ENCODE measurements at places on chromosomes 1 and 21. TPM values are rescaled to one million over a fixed set of nuclear protein-coding genes. Genes with fewer than 3 reads are reported as not detected.
A peak's percentile ranks its signal among the peaks of the same experiment; 100 is the strongest.

GRCh38 chr1:58815069-58815685 is 31.3 kb upstream of the JUN start:
- H3K4me1 ChIP-seq = peaks cover 41% of the 10 kb centered on the region
- no peaks in the 10 kb centered on the region for H3K36me3 ChIP-seq
- H3K4me3 ChIP-seq = peak overlapping the region; percentile 81
- no peaks in the 10 kb centered on the region for H3K27me3 ChIP-seq
- peak; percentile 80 for DNase-seq
- peak overlapping the region; percentile 85 for H3K27ac ChIP-seq

DNA sequence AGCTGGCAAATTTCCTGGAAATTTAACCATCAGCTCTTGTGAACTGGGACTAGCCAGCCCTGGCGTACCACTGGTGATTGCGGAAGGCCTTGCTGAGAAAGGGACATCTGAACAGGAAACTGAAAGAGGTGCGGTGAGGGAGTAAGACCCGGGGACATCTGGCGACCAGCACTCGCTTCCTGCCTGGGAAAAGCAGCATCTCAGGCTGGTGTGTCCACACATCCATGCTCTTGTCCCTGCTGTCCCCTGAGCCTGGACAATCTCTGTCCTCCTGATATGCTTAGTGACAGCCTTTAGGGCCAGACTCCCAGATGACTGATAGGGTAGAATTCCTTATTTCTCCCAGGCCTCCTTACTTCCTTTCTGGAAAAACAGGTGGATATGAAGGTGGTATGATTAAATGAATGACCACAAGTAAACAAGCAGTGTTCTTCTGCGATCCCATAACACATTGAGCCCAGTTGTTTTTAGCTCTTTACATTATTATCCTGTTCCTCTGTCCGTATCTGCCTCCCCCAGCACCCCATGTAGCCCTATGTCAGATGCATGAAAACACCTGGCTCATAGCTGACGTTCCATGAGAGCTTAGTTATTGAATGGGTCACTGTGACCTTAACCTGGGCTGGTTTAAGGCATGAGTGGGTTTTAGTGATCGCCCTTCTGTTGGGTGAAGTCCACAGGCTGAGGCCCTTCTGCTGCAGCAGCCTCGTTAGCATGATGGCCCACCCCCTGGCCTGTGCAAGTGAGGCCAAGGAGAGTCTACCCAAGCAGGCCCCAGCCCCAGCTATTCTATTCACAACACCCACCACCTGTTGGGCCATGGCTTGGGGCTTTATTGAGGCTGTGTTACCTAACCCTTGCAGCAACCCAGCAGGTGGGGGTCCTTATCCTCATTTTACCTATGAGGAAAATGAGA is 76.1 kb upstream of the GADD45A start:
- no peak for DNase-seq
- no peaks in the 10 kb centered on the region for H3K27me3 ChIP-seq
- no peak overlapping the region for H3K4me3 ChIP-seq
- H3K27ac ChIP-seq = no peak overlapping the region
- no peaks in the 10 kb centered on the region for H3K36me3 ChIP-seq

- no peak overlapping the region for H3K4me3 ChIP-seq
- no peaks in the 10 kb centered on the region for H3K27me3 ChIP-seq
- H3K4me1 ChIP-seq = no peaks in the 10 kb centered on the region
- no peak for DNase-seq
- no peak overlapping the region for H3K27ac ChIP-seq
- no peaks in the 10 kb centered on the region for H3K36me3 ChIP-seq
Observed at GRCh38 chr1:197471248-197471985, 203.4 kb downstream of the CRB1 start.

GRCh38 chr1:218752126-218752525 is 407.0 kb downstream of the TGFB2 start:
- H3K36me3 ChIP-seq = no peaks in the 10 kb centered on the region
- no peak overlapping the region for H3K4me3 ChIP-seq
- no peaks in the 10 kb centered on the region for H3K4me1 ChIP-seq
- no peaks in the 10 kb centered on the region for H3K27me3 ChIP-seq
- no peak for DNase-seq
- H3K27ac ChIP-seq = no peak overlapping the region

- peaks cover 19% of the 10 kb centered on the region for H3K4me1 ChIP-seq
- no peak overlapping the region for H3K4me3 ChIP-seq
- no peaks in the 10 kb centered on the region for H3K27me3 ChIP-seq
- H3K36me3 ChIP-seq = peaks cover 11% of the 10 kb centered on the region
- no peak for DNase-seq
- no peak overlapping the region for H3K27ac ChIP-seq
Observed at GRCh38 chr1:107817935-107818334, 147.0 kb downstream of the VAV3 start.

The VWA5B1 gene
- total RNA-seq = not detected

The DHX9 gene
- 215 TPM for total RNA-seq

Data from activated CD4-positive, alpha-beta memory T cell treated with anti-CD3 and anti-CD28 coated beads for 36 hours (primary cell).